ENCODE measurements at places on chromosomes 7 and 10.

DNA sequence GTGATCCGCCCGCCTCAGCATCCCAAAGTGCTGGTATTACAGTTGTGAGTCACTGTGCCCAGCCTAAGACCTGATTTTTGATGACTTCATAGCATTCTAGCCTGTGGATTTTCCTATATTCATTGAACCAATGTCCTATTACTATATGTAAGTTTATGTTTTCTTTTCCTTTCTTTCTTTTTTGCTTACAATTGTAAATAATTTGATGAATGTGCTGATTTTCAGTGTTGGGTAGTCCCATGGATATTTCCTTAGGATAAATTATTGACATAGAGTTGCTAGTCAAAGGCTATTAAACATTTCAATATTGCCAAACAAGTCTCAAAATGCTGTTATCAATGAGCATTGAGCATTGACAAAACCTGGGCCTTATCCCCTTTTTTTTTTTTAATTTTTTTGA, 9.9 kb upstream of the PHYH start:
- no peak for DNase-seq

DNA sequence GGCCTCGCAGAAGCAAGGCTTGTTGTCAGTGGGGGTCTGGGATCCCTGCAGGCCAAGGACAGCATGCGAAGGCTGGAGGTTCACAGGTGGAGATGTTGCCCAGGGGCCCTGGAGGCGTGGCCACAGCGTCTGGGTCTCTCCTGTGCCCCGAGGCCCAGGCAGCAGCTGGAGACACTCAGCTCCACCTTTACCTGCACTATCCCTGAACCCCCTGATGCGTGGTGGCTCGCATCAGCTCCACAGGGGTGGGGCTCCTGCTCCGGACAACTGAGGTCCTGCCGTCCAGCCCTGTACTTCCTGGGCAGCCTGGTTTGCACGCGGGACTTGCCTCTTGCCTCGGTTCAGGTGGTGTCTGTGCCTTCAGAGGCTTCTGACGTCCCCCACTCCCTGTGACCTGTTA, 54.6 kb upstream of the ZNF32 start:
- no peak for DNase-seq

GRCh38 chr7:48637382-48637781, 287.0 kb upstream of the CDC14C start:
- DNase-seq = no peak

DNA sequence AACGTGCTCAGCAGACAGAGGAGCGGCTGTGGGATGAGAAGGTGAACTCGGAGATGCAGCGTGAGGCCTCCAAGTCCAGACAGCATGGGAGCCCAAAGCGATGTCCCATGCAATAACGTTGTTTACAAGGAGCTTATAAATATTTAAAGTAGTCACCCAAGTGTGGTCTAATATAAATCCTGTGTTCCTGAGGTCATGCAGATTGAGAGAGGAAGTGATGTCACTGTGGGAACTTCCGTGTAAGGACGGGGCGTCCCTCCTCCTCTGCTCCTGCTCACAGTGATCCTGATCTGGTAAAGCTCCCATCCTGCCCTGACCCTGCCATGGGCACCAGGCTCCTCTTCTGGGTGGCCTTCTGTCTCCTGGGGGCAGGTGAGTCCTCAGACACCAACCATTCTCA, 94.7 kb upstream of the PRSS58 start:
- DNase-seq = no peak

DNA sequence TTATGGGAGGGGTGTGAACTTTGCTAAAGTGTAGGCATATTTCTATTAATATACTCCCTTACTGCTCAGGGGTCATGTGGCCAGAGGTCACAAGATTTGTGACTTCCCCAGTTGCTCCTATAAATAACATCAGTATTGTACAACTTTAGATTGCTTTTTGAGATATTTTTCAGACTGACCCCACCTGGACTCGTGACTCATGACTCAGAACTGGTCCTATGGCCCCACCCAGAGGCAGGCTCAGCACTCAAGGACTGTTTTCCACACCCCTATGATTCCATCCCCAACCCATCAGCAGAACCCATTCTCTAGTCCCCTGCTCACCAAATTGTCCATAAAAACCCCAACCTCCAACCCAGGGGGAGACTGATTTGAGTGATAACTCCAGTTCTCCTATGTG, 2.7 kb upstream of the CUL2 start:
- no peak for DNase-seq

DNA sequence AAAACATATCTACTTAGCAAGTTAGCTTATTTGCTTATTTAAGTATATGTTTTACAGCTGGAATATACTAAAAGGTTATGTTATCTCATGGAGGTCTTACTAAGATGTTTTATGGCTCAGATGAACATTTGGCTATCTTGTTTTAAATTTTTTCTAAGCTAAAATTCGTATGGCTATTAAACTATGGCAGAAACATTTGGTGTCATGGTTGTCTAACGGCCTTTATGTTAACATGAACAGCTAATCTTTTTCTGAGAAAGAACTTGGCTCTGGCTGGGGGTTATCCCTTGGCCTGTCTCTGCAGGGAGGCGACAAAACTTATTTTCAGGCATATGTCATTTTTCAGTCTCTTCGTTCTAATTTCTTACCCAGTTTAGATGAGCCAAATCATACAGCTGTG, 101.5 kb upstream of the MTPN start:
- no peak for DNase-seq

GRCh38 chr10:17409170-17409733, 45.1 kb downstream of the ST8SIA6 start:
- no peak for DNase-seq

- no peak for DNase-seq
These were observed 164.5 kb upstream of the NPVF start for GRCh38 chr7:25392588-25393338.

DNA sequence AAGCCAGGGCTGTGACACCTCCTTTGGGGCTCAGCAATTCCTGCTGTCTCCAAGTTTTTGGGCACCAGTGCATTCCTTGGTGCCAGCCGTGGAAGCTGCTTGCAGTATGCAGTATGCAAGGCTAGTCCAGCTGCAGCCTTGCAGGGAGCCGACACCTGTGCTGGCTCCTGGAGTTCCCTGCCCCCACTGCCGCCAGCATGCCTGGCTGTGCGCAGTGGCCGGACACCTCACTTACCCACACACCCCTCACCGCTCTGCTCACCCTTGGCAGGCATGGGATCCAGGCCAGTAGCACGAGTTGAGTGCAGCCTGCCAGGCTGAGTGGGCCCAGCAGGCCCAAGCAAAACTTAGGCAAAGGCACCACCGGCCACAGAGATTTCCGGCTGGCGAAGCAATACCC, 77.4 kb downstream of the SAMD9 start:
- no peak for DNase-seq

DNA sequence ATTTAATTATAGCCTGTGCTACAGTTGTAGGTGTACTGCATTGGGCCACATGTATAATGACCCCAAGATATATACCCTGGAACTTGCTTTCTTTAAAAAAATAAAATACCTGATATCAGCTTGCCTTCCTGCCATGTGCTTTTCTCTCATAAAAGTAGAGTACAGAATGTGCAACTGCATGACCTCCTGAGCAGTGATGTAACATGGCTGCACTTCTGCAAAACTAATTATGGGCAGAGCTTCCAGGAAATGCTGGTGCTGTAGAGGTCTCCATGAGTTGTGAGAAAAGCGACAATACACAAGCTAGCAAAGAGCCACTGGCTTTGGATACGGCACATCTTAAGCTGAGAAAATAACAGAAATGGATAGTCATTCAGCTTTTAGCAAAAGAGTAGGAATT, 6.5 kb upstream of the ERLIN1 start:
- no peak for DNase-seq

- DNase-seq = no peak
These were observed 180.4 kb downstream of the RNF133 start for GRCh38 chr7:122518488-122518887.
